ENCODE measurements at places on chromosomes 7 and 10. TPM values are rescaled to one million over a fixed set of nuclear protein-coding genes. Genes with fewer than 3 reads are reported as not detected.

Gene GRIFIN
- total RNA-seq = not detected

Gene GIMAP7
- 31.6 TPM for total RNA-seq

Gene NACAD
- total RNA-seq = 0.76 TPM

Gene ANKRD61
- total RNA-seq = not detected

Gene VDAC2
- total RNA-seq = 210 TPM

Gene GRB10
- 126 TPM for total RNA-seq

Gene LRRC17
- total RNA-seq = 16.3 TPM

Gene NPTX2
- 3.4 TPM for total RNA-seq

Gene TFR2
- total RNA-seq = 0.38 TPM

Gene GPR15LG
- not detected for total RNA-seq

Gene GPR85
- 2.8 TPM for total RNA-seq

Gene ADARB2
- total RNA-seq = not detected

Gene ZSCAN21
- total RNA-seq = 9.1 TPM

Gene ZC3HAV1
- 58.1 TPM for total RNA-seq

Gene AOAH
- total RNA-seq = 0.10 TPM

Gene FRMPD2
- under 0.01 TPM for total RNA-seq

Gene OR2A25
- total RNA-seq = not detected

Gene PIK3CG
- 17.3 TPM for total RNA-seq

Gene ADRB1
- total RNA-seq = 12.4 TPM
